ENCODE measurements at places on chromosomes 2 and 18.

- no peak for DNase-seq
These were observed 123.6 kb downstream of the MAP3K20 start for GRCh38 chr2:173199294-173199693.

DNA sequence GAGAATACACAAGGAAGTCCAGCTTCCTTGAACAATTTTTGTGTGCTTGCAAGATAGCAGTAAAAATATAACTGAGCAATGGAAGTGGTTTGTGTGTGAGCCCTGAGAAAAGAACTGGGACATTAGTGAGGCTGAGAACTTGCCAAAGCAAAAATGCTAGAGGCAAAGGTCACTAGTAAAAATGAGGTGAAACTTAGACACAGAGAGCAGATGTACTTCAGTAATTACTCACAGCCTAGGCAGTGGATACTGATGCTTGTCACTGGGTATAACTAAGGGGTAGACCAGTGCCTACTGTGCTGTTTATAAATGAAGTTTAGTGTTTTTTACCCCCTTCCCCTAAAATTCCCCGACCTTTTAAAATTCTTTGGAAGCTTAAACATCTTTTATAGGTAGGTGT, 450.1 kb downstream of the LPIN1 start:
- DNase-seq: no peak

GRCh38 chr2:169796441-169796840, 2.2 kb upstream of the SSB start:
- DNase-seq: no peak

- DNase-seq: no peak
These were observed 28.4 kb downstream of the EIPR1 start for GRCh38 chr2:3349211-3349693.

DNA sequence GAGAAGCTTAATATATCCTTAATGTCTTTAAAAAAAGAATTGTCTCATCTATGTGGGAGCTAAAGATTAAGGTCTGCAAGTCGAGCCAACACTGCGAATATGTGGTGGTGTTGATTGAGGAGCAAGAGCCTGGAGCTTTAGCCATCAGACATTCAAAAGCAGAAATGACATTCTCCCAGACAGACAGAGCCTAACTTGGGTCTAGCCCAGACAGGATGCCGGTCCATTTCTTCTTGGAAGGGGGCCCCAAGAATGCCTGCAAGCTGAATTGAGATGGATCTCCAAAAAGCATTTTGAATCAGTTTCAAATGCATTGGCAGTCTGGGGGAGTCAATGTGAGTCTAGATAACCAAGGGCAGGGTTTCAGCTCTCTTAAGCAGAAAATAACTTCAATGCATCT, 30.1 kb upstream of the EML4 start:
- DNase-seq: no peak

- DNase-seq: peak; percentile 73
These were observed 466.5 kb downstream of the METTL4 start for GRCh38 chr18:2104620-2105462.

DNA sequence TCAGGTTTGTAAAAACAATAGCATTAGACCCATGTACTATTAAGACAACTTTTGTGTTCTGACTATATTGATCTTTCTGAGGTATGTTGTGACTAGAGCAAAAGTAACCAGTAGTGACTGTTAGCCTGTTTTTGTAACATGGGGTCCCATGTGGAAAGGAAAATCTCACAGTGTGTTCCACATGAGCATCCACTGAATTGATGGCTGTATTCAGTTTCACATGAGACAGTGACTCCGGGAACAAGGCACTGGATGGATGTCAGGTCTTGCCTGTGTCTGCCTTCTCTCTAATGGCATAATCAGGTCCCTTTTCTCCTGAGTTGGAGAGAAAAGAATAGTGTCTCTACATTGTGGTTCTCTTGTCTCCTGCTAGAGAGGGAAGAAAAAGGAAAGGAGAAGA, 27.5 kb downstream of the TMEM178A start:
- no peak for DNase-seq

GRCh38 chr2:20972110-20972509, 71.8 kb downstream of the APOB start:
- DNase-seq: no peak

DNA sequence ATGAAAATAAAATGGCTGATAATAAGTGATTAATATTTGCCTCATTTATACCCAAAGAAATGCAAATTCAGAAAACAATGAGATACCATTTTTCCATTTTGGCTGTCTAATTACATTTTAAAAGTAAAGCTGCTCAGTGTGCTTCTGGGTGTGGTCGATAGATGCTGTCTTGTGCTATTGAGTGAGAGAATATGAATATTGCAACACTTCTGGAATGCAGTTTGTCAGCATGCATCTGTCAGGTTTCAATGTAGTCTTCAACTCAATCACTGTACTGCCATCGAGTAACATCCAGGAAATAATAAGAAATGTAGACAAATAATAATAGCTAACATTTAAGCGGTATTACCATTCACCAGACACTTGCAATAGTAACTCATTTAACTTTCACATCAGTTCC, 3.9 kb downstream of the IL18R1 start:
- DNase-seq: no peak

DNA sequence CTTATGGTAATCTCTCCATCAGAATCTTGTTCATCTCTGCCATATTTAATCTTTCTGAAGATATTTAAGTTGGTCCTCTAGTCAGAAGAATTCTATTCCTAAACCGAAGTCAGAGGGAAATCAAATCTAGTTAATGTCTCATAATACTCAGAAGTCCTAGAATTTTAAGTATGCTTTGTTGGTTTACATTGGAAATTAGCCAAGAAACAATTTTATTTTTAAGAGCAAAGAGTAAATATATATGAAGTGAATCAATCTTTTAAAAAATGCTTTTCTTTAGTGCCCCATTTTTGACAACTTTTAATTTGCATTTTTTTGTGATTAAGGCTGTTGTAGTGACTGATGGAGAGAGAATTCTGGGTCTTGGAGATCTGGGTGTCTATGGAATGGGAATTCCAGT, 38.1 kb downstream of the ME2 start:
- no peak for DNase-seq

DNA sequence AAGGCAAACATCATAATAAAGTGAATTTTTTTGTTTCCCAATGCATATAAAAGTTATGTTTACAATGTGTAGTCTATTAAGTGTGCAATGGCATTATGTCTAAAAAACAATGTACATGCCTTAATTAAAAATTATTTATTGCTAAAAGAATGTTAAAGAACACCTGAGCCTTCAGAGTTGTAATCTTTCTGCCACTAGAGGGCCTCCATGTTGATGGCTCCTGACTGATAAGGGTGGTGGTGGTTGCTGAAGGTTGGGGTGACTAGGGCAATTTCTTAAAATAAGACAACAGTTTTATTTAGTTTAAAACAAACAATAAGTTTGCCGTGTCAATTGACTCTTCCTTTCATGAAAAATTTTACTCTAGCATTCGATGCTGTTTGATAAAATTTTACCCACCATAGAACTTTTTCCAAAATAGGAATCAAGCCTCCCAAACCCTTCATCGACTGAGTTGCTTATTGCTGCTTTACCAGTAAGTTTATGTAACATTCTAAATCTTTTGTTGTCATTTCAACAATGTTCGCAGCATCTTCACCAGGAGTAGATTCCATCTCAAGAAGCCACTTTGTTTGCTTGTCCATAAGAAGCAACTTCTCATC, 32.3 kb downstream of the MAP3K2 start:
- DNase-seq: no peak

- DNase-seq: no peak
These were observed 91.4 kb downstream of the LDLRAD4 start for GRCh38 chr18:13309748-13310670.

DNA sequence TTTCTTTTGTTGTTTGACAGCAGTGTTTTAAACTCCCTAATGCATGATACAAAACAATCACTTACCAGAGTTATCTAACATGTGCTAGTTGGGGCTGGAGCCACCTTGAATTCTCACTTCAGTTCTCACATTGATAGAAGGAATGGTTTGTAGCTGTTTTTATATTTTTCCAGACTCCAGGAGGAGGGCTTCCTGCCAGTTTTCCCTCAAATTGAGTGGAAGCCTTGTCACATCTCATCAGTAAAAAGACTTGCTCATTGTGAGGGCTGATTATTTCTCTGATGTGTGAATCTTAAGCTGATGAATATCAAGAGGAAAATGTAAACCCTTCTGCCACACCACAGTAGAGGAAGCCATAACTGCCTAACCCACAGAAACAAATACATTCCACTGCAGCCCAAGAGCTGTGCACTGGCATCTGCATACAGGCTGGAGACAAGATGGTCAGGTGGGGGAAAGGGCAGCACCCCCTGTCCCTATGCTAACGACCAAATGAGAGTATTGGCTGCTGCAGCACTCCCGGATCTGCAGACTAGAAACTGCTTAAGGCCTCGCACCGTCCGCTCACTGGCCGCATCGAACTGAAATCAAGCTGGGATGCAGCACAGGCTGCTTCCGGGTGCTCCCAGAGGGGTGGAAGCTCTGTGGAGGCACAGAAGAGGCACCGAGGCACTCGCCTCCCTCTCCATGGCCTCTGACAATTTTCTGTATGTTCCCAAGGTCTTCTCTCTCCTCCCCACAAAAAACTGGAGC, 73.7 kb upstream of the TPO start:
- DNase-seq: no peak

- DNase-seq: no peak
These were observed 15.8 kb downstream of the CCDC74A start for GRCh38 chr2:131543385-131543891.

DNA sequence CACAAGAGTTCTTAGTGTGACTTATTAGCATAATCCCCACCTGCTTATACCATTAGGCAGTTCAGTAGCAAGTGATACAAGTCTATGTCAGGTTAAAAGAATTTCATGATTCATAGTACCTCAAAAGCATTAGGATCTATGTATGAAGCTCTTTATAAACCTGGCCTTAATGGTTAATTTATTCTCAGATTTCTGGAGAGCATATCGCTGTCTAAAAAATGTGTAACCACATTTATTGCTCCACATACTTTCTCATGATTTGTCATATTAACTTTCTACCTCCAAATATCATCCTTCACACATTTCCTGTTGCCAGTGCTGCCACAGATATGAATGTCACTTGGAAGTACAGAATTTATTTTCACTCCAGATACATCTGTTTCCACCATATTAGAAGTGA, 332.8 kb upstream of the MAP2 start:
- DNase-seq: no peak

- DNase-seq: no peak
These were observed 9.9 kb downstream of the MOB1A start for GRCh38 chr2:74168739-74169138.

GRCh38 chr2:199484927-199485326, 27.2 kb upstream of the SATB2 start:
- no peak for DNase-seq

DNA sequence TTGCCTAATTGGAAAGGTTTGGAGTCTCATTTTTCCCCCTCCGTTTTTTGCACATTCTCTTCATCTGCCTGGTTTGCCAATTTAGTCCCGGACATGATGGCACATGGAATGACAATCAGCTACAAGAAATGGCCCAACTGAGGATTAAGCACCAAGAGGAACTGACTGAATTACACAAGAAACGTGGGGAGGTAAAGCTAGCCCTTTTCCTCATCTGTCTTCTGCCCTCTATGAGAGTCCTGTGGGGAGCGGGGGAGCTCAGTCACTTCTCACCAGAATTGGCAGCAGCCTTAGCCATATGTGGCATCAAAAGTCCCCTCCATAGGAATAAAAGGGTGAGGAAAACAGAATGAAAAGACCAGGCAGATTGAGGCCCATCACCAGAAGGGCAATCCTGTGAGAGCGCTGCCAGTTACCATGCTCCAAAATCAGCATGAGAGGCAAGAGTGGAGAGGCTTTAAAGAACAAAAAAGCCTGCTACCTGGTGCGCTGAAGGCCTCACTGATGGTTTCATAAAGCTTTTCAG, 11.6 kb downstream of the ATG16L1 start:
- no peak for DNase-seq

DNA sequence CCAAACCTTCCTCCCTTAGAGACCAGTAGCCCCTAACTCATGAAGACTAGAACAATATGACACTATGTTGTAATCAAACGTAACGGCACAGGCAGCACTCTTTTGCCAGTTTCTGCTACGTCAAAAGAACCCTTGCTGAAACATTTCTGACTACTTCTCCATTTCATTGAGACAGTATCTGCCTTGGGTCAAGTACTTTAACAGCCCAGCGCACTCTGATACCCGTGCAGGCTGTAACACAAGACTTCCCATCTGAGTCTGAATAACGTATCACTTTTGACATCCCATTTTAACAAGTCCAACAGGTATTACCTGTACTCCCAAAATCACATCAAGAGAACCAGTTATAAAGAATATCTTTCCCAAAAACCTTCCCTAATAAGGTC, 38.4 kb downstream of the TBC1D8 start:
- DNase-seq: no peak

DNA sequence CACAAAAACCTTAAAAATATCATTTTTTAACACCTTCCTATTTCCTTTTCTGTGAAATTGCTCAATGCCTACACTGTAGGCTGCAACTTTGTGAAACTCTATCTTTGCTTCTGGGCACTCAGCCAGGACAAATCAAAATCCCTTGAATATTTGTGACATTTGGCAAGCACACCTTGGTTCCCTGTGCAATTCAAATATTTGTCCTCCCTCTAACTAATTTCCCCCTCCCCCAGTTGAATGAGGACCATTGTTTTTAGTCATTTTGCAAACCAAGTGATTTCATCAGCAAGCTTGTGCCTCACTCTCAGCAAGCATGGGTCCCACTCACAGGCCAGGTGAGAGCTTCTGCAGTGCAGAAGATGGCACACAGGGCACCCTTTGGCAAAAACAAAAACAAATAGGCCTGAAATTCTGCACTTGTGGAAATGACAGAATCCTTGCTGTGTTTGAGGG, 541.5 kb downstream of the CNTNAP5 start:
- DNase-seq: no peak

DNA sequence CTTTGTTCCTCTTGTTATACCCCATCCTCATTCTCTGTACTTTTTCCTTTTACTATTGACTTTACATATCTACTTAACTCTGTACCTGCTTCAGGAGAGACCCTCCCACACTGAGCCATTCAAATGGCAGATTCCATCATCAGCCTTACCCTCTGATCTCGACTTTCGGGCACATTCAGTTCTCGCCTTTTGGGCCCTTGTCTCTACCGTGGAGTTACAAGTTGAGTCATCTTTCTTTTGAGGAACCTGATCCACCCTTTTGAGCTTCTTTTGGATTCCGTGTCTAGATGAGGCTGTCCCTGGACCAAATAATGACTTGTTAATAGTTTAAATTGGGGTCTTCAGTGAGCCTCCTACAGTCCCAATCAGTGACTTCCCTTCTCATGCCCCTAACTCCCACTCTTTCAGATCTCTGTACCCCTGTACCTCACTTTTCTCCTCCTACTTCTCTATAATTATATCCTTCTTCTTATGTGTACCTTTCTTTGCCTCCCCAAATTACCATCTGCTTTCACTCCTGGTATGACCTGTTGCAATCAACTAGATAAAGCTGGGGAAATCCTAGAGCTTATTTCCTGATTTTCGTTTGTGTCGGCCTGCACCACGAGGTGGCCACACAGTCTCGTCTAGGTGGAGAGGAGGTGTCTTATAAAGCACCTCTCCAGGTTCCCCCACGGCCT, 17.2 kb downstream of the SP110 start:
- DNase-seq: peak; percentile 47

- peak; percentile 56 for DNase-seq
These were observed 3.9 kb upstream of the ID2 start for GRCh38 chr2:8677646-8678592.

Data from stimulated activated CD8-positive, alpha-beta memory T cell treated with anti-CD3 and anti-CD28 coated beads, Interleukin-4, amount 100 ng/mL, for 48 hours (primary cell).